ENCODE measurements at places on chromosomes 4 and X.

- no peak for DNase-seq
Observed at GRCh38 chrX:74018253-74018652, 285.7 kb upstream of the ZCCHC13 start.

DNA sequence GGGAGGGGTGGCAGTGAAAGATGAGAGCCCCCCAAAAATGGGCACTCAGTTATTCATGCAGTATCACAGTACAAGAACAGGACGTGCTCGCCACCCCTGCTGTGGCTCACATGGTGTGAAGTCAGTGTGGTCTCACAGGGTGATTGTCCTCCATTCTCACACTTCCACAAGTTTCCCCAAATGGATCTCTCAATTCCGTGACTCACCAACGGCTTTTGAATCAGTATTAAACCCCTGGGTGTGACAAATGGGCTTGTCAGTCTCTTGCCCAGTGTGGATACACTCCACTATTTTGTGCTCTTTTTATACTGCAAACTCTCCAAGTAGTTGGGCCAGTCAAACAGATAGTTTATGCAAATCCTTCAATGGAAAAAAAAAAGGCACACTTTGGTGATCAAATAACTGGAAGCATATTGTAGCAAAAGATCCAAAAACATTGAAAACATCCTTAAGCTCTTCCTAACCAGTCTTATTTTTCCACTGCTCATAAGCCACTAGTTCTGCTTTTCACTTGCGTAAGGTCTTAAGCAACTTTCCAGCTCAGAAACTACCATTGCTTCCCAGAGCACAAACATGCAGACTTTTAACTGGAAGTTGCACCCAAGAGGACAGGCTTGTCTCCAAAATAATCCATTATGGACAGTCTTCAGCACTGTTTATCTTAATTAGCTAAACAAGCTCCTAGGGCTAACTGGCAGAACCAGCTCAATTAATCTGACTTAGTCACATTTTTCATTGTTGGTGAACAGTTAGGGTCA, 365.7 kb downstream of the PPP3CA start:
- no peak for DNase-seq

- DNase-seq: no peak
Observed at GRCh38 chr4:10295301-10295700, 161.9 kb downstream of the ZNF518B start.

DNA sequence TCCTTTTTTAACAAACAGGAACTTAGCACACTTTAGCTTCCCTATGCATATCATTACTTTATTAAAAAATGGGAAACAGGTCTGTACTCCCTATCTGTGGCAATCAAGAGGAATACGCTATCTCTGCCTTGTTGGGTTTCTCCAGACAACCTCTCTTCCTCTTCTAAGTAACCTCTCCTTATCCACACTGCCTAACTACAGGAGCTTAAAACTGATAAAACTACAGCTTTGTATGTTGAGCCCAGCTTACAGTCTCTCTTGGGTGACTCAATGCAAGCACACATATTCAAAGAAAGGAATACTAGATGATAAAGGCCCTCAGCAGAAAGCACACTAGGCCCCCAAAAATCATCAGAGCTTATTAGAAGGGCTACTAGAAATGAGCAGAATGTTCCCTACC, 8.9 kb downstream of the NUP62CL start:
- DNase-seq: no peak

- DNase-seq: no peak
Observed at GRCh38 chr4:15649914-15650545, 5.1 kb downstream of the FBXL5 start.

DNA sequence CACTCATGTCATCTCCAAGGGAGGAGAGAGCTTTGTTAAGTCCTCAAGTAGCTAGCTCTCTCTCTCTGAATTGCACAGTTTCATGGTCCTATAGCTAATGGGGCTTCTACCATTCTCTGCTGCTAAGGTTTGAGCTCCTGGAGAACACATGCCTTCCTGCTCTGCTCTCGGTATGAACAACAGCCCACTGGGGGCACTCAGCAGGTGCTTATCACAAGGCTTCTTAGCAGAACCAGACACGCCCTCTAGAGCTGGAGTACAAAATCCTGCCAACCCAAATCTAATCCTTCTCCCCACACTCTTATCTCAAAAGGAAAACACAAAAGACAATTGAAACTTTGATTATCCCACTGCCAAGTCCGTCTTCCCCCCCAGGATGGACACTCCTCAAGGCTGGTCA, 176.5 kb downstream of the HS3ST1 start:
- no peak for DNase-seq

DNA sequence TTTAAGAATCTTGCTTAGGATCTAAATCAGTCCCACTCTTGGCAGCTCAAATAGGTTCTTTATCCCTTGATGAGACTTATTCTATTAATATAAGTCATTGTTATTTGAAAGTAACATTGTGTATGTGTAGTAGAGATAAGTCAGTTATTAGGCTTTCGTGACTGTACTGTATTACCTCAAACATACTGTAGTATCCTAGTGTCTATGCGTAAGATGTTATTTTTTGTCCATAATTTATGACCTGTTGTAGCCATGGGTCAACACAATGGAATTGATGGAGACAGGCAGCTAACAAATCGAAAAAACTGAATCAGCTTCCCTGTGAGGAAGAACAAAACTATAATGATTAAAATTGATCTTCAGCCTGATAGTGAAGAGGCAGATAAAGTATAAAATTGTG, 41.8 kb downstream of the CLCN3 start:
- no peak for DNase-seq

DNA sequence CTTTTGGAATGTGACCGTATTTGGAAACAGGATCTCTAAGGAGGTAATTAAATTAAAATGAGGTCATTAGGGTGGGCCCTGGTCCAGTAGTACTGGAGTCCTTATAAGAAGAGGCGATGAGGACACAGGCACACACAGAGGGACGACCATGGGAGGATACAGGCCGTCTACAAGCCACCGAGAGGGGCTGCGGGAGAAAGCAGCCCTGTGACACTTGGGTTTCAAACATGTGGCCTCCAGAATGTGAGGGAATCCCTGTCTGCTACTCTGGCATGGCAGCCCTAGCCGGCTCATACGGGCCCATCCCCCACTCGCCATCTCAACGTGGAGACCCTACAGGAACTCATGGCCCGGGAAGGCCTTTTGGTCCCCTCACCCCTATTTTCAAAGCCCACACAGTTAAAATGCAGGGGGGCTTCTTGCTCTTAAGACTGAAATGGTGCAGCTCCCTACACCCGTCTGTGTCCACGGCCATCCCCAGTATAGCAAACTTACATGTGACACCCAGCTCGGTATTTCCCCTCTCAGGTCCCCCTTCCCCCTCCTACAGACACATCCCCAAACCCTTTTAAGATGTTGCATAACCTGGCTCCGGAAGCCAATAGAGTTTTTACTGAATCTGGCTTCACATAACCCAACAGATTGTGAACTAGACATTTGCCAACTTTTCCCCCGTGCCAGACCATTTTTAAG, 124.1 kb upstream of the TBL1X start:
- no peak for DNase-seq

DNA sequence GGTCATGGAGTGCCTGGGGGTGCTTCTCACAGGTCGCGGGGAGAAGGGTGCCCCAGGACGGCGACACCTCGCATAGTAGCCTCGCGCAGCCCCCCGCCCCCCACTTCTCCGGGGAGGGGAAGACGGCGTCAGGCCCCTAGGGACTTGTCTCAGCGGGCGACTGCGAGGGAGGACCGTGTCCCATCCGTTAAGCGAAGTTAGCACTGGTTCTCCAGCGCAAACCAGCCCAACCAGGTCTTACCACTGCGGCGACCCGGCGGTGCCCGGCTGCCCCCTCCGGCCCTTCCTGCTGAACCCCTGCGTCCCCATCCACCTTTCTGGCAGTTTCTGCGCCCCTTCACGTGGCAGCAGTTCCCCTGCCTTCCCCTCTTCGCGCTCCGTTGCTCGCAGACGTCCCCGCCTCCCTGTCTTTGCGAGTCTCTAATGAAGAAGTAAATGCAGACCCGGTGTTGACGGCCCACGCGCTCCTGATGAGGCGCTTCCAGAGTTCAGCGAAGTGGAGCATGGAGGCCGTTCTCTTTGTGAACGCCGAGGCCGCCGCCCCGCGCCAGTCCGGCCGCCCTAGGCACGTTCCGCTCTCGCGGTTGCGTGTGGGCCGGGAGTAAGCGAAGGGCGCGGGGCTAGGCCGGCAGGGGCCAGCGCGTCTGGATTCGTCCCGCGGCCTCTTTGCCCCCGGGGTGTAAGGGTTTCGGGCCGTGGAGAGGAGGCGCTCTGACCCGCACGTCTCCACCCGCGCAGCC, 3.0 kb downstream of the SLIT2 start:
- no peak for DNase-seq

DNA sequence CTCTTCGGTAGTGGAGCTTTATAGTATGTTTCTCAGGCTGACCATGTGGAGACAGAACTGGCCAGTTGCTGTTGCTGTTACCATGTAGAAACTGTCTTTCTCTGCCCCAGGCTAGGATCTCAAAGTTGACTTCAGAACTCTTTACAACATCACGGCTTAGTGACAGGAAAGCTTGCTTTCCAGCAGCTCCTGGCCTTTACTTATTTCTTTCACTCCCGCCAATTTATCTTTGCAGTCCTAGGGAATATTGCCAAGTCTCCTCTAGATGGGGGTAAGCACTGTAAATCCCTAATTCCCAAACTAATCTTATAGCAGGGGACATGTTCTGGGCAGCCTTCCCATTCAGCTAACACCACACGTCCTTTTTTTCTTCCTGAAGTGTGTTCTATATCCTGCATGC, 631.6 kb downstream of the SPRY1 start:
- DNase-seq: no peak

- no peak for DNase-seq
Observed at GRCh38 chr4:120034913-120035312, 31.7 kb downstream of the MAD2L1 start.

- DNase-seq: no peak
Observed at GRCh38 chrX:20595928-20596575, 329.3 kb upstream of the RPS6KA3 start.

DNA sequence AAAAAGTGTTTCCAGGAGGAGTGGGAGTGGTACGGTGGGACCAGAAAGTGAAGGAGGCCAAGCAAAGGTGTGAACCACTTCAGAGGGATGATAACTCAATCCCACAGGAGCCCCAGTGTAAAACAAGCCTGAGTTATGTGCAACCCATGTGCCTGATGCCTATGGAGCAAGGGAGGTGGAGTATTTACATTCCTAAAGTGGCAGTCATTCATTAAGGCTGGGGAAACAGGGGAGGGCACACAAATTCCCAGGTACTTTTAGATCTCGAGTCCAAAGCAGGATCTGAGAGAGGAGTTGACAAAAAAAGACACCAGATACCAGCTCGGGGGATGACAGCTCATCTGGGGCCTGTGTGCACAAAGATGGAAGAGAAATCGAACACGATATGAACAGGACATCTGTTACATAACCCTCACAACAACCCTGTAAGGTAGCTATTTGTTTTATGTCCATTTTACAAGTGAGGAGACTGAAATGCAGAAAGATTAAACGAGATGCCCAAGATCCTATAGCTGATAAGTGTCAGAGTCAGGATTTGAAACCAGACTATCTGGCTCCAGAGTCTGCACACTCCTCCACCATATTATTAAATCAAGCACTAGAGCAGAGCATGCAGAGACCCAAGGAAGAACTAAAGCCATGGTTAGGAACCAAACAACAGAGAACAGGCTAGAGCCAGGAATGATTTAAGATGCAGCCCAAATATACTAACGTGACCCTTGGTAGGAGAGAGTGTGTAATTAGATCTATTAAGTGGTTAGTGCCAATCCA, 91.9 kb upstream of the MAPK10 start:
- DNase-seq: no peak

DNA sequence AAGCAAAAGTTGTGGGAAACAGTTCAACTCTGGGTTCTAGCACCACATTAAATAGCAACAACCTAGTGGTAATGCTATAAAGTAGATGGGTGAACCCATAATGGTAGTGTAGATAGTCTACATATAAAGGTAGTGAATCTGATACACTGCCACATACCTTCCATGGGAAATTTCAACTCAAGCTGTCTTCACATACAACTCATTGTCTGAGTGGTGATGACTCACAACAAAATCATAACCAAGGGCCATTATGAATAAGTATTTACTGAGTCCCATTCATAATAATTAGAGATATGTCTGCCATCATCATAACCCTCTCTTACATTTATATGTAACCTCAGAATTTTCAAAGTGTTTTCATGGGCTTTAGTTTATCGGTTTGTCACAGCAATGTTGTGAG, 34.8 kb downstream of the EGF start:
- no peak for DNase-seq

GRCh38 chr4:40953283-40954087, 203.7 kb downstream of the NSUN7 start:
- no peak for DNase-seq

All from esophagus squamous epithelium (tissue), 5 donors.